Osteoblast (primary cell): ENCODE measurements at places on chromosomes 12 and 14.

DNA sequence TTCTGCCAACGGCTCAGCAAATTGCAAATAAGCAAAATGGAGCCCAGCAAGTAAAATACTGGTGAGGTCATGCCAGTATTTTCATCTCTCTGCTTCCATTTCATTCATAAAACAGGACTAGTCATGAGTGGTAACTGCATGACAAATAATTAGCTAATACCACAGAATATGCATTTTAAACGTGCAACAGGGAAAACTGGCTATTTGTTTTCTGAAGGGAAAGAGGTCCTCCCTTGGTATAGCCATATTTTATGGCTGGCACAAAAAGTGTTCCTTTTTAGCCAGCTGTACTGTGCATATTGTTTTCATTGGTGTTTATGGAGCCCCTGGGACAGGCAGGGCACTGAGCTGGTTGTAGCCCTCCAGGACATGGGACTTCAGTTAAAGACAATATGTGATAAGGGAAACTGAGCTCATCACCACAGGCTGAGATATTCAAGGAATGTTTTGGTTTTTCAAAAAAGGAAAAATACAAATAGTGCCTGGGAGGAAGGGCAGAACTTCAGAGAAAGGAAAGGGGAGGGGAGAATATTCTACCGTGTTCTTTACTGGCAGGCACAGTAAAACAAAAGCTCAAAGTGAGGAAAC, 26.1 kb upstream of the FOXN3 start:
- DNase-seq = peak; percentile 90

DNA sequence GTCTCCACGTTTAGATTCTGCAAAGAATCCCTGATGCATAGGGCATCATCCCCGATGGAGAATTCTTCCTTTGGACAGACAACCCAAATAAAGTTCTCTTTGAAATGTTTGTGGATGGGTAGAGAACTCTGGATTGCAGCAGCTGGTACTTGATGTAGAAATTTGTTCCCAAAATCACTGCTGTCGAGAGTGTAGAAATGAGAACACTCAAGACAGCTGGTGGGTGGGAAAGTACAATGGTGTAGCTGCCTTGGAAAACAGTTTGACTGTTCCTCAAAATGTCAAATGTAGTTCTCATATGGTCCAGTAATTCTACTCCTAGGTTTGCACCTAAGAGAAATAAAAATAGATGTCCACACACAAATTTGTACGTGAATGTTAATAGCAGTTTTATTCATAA, 671.5 kb upstream of the TMEM132C start:
- DNase-seq = no peak

DNA sequence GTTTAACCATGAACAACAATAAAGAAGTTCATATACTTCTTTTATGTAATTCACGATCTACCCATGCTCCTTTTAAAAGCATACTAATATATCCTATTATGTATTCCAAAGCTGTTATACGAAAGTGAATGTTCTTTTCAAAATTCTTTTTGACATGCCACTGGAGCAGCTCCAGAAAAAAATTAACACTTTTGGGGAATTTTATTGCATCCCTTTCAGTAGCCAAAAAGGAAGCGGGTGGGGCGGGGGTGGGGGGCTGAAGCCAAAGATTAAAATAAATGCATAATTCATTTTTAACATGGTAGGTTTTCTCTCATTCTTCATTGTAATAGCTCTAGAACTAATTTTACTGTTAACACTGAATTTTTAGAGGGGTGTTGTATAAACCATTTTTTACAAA, 123.0 kb downstream of the ANKS1B start:
- DNase-seq = no peak

- DNase-seq = peak; percentile 96
These were observed 11.6 kb upstream of the CDH24 start for GRCh38 chr14:23068789-23069412.

- no peak for DNase-seq
These were observed 20.4 kb downstream of the RGS6 start for GRCh38 chr14:71952381-71953363.

- DNase-seq = no peak
These were observed 6.1 kb upstream of the CNIH1 start for GRCh38 chr14:54447231-54447692.

DNA sequence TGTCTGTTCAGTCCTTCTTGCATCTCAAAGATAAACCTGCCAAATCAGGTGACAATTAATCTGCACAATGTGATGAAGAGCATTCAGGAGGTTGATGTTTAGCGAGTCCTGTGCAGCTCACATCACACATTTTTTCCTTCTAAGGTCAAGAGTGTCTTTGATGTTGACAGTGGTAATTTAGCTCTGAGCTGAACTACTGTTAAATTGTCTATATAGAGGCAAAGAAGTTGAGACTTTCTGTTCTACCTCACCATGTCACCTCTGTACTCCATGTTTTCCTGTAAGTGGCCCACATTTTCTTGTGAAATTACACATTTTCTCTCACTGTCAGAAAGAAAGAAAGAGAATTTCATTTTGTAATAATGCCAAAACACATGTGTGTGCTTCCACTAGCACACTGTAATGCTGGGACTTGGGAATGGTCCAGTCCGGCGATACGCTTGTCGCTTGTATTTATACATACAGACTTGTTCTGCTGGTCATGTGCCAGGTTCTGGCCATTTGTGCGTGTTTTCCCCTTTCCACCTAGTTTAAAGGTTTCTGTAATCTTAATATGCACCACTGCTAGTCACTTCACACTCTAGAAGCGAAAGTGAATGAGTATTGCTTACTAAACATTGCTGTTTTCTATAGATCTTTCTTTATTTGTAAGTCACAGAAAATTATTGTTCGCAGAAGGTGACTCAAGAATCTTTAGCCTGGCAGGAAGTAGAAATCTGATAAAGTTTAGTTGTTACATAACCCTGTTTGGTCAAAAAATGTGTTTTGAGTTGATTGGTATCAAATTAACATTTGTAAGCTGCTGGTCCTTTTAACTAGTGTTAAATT, 328.9 kb downstream of the TMTC2 start:
- no peak for DNase-seq

GRCh38 chr14:53391631-53392285, 238.6 kb upstream of the DDHD1 start:
- peak; percentile 76 for DNase-seq
